AG08395 (cell line): ENCODE measurements at places on chromosomes 11 and 22.

DNA sequence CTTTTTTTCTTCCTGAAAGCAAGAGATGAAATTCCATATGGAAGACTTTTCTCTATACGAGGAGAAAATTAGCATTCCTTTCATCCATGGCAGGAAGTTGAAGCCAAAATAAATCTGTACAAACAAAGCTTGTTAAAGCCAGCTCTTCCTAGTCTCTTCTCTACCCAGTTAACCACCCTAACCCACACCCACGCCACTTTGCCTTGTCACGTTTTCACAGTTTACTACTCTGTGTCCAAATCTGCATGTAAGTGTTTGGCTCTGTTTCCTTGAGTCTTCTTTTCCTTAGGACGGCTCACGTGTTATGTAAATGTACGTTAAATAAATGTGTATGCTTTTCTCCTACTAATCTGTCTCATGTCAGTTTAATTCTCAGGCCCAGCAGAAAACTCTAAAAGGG, 7.1 kb upstream of the HMOX1 start:
- no peak for DNase-seq

GRCh38 chr11:130775306-130776060, 140.8 kb downstream of the SNX19 start:
- peak; percentile 45 for DNase-seq

- DNase-seq: no peak
Observed at GRCh38 chr11:121524233-121524631, 71.5 kb upstream of the SORL1-AS1 start.

DNA sequence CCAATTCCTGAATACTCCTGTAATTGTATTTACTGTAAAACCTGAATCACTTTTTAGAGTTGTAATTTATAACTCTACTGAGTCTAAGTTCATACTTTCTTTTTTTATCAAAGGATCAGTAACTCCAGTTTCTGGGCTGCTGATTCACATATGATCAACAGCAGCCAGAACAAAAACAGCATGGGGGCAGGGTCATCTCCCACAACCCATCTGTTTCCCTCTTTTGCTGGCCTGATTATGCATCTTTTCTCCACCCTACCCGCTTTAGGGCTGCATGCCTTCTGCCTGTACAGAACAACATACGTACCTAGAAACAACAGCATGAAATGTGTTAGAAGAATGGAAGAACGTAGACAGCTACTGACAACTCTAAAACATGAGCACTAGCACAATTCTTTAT, 76.0 kb downstream of the MRTFA start:
- DNase-seq: no peak

GRCh38 chr11:65575568-65576231, at the start of gene EHBP1L1:
Gene EHBP1L1 (plus strand): TSS chr11:65576053. CDS start chr11:65576303, 250 bp downstream.
- DNase-seq: peak; percentile 73
